ENCODE measurements at places on chromosomes 16 and 17.
A peak's percentile ranks its signal among the peaks of the same experiment; 100 is the strongest.

DNA sequence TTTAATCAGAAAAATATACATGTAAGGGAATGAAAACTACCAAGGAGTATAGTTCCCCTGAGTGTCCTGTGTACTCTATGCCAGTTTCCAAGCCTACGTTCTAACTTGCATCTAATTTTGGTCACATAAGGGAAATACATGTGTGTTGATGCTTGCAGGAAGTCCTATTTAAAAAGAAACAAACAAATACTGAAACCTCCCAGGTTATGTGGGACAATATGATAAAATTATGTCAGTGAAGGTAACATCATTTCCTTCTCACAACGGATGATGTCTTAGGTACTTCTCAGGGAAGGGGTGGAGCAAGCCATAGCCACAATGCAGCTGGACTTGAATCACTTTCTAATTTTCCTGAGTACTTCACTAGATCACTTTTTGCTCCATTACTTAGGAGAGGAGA is 115.9 kb downstream of the ZFHX3 start:
- no peak for DNase-seq

- DNase-seq, result no peak
Measured at GRCh38 chr16:68242926-68243858, 2.0 kb upstream of the PLA2G15 start.

- DNase-seq, result no peak
Measured at GRCh38 chr17:32822996-32823395, 53.9 kb downstream of the MYO1D start.

DNA sequence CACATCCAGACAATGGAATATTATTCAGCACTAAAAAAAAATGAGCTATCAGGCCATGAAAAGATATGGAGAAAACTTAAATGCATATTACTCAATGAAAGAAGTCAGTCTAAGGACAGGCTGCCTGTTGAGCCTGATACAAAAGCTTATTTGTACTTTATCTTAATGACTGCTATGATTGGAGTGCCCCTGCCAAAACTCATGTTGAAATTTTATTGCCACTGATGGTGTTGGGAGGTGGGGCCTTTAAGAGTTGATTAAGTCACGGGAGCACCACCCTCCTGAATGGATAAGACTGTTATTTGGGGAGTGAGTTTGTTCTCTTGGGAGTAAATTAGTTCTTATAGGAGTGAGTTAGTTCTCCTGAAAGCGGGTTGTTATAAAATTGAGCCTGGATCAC is 9.9 kb downstream of the C17orf67 start:
- no peak for DNase-seq

- DNase-seq, result no peak
Measured at GRCh38 chr17:514584-514983, 162.0 kb upstream of the RPH3AL start.

- DNase-seq, result no peak
Measured at GRCh38 chr16:75593825-75594820, 27.9 kb downstream of the GABARAPL2 start.

GRCh38 chr16:14658063-14658462 is 25.3 kb downstream of the BFAR start:
- no peak for DNase-seq

- DNase-seq, result peak; percentile 27
Measured at GRCh38 chr16:11670171-11671131, 2.2 kb downstream of the SNN start.

DNA sequence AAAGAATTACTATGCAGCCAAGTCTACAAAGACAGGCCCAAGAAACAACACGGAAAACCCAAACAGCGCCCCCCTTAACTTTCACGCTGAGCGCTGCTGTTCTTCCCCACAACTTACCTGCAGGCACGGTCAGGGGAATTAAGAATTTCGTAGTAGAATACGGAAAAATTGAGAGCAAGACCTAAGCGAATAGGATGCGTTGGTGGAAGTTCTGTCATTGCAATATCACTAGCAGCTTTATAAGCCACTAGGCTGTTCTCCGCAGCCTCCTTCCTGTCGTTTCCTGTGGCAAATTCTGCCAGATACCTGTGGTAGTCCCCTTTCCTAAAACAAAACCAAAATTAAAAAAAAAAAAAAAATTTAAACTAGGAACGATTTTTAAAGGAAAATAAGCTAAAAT is 39.0 kb downstream of the YWHAE start:
- no peak for DNase-seq

DNA sequence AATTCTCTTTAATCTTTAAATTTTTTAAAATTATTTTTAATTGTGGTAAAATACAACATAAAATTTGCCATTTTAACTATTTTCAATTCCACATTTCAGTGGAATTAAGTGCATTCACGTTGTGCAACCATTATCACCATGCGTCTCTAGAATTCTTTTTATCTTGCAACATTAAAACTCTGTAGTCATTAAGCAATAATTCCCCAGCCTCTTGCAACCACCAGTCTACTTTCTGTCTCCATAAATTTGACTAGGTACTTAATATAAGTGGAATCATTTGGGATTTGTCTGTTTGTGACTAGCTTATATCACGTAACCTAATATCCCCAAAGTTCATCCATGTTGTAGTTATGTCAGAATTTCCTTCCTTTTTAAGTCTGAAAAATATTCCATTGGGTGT is 79.1 kb downstream of the TAOK1 start:
- no peak for DNase-seq

- DNase-seq, result no peak
Measured at GRCh38 chr16:11355862-11356261, 10.6 kb downstream of the RMI2 start.

DNA sequence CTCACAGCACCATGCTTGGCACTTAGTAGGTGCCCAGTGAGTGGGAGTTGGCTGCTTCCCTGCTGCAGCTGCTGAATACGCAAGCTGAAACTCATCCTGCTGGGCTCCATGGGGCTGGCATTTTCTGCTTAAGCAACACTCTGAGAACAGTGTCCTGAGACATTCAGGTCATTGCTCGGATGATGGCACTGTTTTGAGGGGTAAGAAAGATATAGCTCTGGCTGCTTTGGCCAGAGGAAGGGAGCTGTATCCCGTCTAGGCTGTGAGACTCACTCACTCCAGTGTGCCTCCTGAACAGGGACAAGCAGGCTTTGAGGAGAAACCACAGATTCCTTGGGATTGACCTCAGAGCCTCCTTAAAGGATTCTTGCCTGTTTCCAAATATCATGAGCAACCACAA is 120.5 kb downstream of the CLEC16A start:
- DNase-seq, result no peak

DNA sequence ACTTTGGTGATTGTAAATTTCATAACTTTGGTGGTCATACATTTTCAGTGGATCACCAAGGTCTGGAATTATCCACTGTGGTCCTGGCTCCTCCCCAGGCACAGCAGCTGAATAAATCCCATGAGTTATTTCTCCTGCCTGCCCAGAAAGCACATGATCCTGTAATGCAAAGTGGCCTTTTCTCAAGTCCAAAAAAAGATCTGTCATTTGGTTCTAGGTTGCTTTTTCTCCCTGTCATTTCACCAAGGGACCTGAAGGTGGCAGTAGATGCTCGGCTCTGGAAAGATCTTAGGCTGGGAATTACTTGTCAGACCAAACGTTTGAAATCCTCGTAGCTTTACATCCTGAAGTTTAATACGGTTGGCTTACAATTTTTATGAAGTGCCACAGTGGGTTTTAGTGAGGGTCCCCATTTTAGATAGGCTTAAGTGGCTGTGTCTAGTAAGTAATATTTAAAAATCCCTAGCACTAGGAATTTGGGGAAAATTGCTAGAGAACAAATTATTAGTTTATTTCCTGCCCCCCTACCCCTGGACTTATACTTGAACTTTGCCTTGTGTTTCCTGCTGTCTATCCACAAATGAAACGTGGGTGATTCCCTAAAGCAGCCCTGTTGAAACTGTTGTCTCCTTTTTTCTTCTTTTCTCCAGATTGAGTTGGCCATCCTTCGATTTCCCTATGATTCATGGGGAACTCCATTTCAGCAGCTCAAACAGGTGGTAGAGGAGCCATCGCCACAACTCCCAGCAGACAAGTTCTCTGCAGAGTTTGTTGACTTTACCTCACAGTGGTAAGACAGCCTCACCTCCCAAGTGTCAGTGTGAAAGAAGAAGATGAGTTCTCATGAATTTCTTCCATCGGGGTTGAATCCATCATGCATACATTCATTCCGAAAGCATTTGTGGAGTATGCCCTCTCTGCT is 111.7 kb downstream of the MAP2K6 start:
- no peak for DNase-seq

DNA sequence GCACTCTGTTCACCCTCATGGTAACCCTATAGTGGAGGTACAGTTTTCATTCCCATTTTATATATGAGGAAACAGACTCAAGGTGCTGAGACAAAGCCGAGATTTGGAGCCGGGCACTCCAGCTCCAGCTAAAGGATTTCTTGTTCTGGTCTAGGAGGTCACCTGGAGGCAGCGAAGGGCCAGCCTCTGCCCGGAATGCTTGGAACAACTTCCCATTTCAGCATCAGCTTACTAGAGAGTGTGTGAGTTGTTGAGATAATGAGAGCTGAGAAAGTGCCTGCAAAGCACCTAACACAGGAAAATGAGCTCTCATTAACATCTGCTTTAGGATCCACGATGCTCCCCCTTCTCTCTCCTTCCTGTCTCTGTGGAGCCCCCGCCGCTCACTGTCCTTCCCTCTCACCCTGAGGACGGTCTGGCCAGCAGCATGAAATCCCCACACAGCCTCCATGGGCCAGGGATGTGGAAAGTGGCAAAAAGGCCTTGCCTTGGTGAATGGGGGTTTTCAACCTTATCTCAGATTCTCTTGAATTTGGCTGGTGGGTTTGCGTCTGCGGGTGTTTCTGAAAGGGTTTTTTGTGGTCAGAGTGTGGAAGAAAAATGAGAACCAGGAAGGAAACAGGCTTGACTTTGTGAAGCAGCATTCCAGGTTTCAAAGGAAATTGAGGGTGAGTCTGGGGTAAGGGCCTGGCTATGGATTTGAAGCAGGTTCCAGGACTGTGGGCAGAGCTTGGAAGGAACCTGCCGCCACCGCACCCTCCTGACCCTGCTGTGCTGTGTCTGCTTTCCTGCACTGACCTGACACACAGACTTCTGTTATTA is 178.7 kb downstream of the FOXL1 start:
- no peak for DNase-seq

- no peak for DNase-seq
Measured at GRCh38 chr16:23607726-23608125, 11.6 kb upstream of the NDUFAB1 start.

DNA sequence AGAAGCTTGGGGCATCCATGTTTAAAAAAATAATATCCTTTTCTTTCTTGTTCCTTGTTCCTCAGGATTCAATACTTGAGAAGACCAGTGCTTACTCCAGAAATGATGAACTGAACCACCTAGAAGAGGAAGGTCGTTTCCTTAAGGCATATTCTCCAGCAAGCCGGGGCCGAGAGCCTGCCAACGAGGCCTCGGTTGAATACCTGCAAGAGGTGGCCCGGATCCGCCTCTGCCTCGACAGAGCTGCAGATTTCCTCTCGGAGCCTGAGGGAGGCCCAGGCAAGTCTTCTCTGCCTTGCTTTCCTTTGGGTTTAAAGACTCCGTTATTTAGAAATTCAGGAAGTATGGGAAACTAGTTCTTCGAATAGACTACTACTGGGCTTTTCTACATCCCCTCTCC is 42.5 kb upstream of the ENDOV start:
- no peak for DNase-seq

GRCh38 chr16:49809062-49809461 is 46.9 kb downstream of the ZNF423 start:
- DNase-seq, result no peak

DNA sequence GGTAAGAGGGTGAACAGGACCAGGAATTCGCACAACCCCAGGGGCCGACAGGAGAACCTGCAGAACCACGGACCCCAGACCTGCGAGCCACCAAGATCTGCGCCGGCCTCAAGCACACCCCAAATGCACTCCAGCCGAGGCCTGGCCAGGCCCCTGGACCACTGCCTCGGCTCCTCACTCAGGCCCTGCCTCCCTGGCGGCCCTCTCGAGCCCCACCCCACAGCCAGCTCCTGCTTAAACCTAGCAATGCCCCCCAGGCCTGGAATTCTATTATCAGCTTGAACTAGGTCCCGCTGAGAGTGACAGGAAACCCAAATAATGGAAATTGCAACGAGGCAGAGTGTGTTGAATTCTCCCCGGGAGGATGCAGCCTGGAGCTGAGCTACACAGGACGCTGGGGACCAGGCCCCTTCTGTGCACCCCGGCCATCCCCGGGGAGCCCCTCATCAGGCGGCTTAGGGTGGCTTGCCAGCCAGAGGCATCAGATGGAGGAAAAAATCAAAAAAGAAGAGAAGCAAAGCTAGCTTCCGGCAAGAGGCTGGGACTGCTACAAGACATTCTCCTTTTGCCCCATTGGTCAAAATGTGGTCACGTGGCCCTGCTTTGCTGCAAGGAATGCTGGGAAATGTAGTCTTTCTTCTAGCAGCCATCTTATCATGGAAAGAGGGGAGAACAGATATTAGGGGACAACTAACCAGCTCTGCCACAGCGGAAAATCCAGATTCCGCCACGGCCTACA is 2.4 kb upstream of the ENPP7 start:
- peak; percentile 84 for DNase-seq

DNA sequence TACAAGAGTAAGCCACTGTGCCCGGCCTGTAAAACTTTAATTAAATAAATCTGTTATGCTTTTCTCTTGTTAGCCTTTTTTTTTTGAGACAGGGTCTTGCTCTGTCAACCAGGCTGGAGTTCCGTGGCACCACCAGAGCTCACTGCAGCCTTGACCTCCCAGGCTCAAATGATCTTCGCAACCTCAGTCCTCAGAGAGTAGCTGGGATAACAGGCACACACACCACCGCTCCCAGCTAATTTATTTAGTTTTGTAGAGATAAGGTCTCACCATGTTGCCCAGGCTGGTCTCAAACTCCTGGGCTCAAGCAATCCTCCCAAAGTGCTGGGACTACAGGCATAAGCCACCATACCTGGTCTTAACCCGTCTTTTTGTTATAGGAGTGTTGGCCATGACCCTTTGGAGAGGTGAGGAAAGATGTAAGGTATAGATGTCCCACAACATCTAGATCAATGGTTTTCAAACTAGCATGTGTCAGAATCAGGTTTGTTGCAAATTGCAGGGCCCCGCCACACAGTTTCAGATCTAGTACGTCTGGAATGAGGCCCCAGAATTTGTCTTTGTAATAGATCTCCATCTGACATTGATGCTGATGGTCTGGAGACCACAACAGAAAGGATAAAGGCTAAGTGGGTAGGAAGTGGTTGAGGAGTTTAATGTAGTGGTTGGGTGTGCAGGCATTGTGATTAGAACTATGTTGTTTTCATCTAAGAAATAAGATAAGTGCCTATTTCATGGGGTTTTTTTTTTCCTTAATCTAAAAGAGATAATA is 4.3 kb upstream of the GGA2 start:
- DNase-seq, result peak; percentile 50

GRCh38 chr17:42138749-42139492 is 15.9 kb downstream of the RAB5C start:
- no peak for DNase-seq

GRCh38 chr17:29588562-29589411 is 661 bp downstream of the GIT1 start:
- peak; percentile 75 for DNase-seq

GRCh38 chr16:17291289-17291688 is 179.5 kb downstream of the XYLT1 start:
- DNase-seq, result no peak

- no peak for DNase-seq
Measured at GRCh38 chr17:20128036-20128667, 119.0 kb downstream of the SPECC1 start.
